Fibroblast of skin of left quadriceps (primary cell): ENCODE measurements at places on chromosomes 16 and 17.

- DNase-seq = no peak
Measured at GRCh38 chr16:79359082-79359481, 241.5 kb downstream of the MAF start.

DNA sequence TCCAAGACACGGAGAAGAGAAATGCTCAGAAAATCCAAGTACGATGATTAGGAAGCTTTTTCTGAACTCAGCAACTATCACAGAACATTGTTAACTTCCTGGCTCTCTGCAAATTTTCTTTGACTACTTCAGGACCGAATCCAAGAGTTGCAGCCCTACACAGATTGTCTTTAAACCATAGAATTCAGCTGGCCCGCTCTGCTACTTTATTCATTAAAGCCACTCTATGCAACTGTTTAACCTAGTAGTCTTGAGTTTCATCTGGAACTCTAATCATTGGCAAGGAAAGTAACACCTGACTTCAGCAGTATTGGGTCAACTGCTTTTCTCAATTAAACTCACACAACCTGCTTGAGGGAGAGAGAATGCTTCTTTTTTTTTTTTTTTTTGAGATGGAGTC, 210.1 kb downstream of the SLC39A11 start:
- DNase-seq = no peak

DNA sequence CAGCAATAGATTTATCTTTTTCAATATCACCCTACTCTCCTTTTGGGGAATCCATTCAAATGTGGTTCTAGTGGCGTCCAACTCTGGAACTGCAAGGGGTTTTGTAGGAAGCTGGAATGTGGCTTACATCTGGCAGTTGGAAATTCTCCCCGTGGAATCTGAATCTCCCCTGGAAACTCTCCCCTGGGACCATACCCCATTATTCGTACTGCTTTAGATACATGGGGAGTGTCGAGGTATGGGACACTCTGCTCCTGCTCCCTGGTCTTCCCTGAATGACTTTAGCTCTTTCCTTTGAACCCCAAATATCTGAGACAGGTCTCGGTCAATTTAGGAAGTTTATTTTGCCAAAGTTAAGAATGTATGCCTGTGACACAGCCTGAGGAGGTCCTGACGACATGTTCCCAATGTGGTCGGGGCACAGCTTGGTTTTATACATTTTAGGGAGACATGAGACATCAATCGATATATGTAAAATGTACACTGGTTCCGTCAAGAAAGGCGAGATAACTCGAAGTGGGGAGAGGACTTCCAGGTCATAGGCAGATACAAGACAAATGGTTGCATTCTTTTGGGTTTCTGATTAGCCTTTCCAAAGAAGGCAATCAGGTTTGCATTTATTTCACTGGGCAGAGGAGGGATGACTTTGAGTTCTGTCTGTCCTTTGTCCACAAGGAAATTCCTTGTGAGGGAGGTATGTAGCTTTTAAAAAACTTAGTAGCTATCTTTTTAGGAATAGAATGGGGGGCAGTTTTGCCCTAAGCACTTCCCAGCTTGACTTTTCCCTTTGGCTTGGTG, 89.1 kb upstream of the CORO6 start:
- DNase-seq = no peak

DNA sequence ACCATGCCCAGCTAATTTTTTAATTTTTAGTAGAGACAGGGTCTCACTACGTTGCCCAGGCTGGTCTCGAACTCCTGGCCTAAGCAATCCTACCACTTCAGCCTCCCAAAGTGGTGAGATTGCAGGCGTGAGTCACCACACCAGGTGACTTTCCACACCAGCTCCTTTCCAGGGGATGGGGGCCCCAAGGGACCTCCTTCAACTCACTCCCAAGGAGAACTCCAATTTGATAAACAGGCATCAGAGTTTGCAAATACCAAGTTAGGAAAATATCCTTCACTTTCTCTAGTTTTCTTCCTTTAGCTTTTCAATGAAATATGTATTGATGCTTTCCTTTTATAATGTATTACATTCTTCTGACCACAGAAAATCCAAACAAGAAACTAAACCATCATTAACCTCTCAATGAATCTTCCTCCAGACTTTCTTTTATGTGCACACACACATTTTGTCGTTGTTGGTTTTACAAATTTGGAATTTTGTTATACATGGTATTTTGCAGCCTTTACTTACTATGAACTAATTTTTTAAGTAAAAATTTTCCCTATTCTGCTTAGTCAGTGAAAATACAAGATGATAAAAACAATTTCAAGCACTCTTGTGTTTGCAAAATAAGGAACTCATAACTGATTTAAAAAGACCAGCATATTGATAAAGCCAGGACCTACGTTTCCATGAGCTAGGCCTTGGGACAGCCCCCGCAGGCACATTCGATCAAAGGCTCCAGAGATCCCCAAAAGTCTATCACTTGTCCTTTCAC, 32.0 kb downstream of the GAS7 start:
- no peak for DNase-seq

DNA sequence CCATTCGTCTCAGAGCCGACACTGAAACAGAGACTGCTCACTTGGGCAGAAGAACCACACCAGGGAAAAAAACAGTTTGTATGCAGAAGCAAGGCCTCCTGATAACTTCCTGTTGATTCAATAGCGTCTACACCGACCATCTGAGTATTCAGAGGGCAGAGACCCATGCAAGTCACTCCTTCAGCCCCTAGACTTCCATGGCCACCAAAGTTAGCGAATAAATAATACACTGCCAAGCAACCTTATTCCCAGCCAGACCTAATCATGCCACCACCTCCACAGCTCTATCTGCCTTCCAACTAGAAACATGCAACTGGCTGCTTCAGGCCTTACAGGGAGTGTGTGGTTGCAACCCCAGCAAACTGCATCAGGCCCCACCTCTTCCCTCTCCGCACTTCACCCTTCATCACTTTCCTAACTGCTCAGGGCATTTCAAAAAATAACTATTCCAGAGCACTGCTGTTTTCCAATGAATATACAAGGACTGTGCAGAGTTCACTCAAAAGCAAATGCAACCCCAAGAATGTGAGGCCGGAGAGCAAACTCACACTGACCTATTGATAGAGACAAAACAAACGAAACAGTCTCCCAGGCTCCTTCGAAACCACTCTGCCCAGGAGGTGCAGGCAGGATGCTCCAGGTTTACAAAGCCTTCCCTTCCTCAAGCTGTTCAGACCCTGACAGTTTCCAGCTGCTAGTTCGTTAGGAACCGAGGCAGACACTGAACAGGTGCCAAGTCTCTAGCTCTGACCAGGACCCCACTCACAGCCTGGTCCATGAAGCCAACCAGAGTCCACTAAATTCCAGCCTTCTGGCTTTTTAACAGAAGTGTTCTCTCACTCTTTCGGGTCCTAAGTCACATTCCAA, 3.6 kb downstream of the USP7 start:
- no peak for DNase-seq

DNA sequence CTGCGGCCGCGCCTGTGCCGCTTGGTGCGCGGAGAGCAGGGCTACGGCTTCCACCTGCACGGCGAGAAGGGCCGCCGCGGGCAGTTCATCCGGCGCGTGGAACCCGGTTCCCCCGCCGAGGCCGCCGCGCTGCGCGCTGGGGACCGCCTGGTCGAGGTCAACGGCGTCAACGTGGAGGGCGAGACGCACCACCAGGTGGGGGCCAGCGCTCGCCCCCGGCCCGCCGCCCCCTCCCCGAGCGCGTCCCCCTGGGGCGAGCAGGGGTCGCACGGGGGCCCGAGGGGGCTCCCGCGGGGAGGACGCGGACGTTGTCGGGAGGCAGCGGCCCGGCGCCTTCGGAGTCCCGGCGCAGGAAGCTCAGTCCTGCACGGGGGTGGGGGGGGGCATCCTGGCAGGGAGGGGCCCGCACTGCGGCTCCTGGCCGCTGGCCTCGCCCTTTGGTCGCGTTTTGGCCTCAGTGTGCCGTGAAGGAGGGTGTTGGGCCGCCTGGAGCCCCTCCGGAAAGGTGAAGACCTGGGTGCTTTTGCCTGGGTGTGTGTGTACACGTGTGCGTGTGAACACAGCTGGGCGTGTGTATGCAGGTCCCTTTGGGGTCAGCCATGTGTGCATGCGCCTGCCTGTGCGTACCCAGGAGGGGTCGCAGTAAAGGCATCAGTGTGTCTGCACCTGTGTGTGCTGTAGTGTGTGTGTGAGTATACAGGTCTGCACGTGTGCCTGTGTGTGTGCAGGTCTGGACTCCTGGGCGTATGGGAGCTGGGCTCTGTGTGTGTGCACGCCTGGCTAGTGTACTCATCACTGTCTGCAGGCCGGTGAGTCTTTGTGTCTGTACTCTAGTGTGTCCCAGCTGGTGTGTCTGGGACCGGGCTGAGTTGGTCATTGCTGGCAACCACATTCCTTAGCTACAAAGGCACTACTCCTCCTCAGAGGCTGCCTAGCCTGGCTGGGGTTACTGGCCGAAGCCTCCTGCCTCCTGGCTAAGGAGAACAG, 615 bp downstream of the NHERF2 start:
- DNase-seq = no peak

- no peak for DNase-seq
Measured at GRCh38 chr16:87045466-87046216, 271.6 kb downstream of the C16orf95 start.

DNA sequence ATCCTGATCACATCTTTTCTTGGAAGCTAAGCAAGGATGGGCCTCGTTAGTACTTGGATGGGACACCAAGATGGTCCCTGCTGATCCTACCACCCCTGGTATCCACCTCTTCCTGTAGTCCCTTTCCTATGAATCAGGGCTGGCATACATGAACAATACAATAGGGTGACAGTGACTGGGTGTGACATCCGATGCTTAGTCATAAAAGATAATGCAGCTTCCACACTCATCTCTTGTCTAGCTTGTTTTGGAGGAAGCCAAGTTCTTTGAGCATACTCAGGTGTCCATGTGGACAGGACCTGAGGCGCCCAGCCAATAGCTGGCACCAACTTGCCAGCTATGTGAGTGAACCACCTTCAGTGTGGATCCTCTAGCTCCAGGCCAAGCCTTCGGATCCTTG, 62.5 kb upstream of the NFAT5 start:
- no peak for DNase-seq

DNA sequence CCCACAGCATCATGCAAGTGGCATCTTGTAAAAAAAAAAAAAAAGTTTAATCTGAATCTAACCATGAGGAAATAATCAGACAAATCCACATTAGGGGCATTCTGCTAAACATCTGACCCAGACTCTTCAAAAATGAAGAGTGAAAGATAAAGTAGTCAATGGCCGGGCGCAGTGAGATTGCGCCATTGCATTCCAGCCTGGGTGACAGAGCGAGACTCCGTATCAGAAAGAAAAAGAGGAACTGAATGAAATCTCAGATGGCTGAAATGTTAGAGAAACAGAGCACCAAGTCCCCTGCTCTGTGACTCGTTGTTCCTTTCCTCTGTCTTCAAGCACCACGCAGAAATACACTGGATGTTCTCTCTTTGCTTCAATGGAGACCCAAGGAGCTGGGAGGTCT, 12.7 kb upstream of the RNF135 start:
- DNase-seq = no peak

GRCh38 chr17:29054835-29055234, 11.9 kb downstream of the PIPOX start:
- no peak for DNase-seq

GRCh38 chr16:89606006-89606405, 7.4 kb upstream of the DPEP1 start:
- DNase-seq = no peak

DNA sequence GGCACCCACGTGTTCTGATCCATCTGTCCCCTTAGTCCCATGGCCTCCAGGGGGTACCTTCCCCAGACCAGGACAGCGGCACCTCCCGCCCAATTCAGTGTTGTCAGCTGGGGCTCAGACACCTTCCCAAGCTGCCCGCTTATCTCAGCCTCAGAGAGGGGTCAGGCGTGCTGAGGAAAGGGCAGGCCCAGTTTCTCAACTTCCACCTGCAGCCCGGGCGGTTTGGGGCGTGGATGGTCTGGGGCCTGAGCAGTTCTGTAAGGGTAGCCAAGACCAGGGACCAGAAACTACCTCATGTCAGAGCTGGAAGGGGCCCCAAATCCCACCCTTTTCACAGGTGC, 5.1 kb downstream of the PLCD3 start:
- DNase-seq = no peak

GRCh38 chr16:28009586-28010373, 53.7 kb downstream of the GSG1L start:
- no peak for DNase-seq

- DNase-seq = no peak
Measured at GRCh38 chr17:47806026-47806912, 15.3 kb downstream of the OSBPL7 start.

GRCh38 chr16:48201515-48202201, 42.4 kb upstream of the LONP2 start:
- DNase-seq = no peak

GRCh38 chr17:27919079-27919478, 25.9 kb upstream of the LYRM9 start:
- no peak for DNase-seq

DNA sequence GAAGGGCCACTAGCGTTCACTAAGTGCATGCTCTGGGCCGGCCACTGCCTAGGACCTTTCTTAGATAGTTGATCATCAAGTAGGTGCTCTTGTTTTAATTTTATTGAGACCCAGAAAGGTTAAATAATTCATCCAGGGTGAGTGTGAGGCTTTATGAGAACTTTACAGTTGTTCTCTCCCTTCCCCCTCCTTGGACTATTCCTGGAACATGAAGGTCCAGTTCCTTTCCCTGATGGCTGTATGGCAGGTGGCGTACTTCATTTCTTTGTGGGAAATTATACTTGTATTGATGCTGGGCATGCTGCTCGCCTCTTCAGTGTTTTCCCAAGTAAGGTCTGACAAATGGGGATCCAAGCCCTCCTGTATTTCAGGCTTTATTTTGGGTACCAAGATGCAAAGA, 8.5 kb downstream of the SGF29 start:
- DNase-seq = no peak

- DNase-seq = no peak
Measured at GRCh38 chr16:73122604-73123391, 74.9 kb upstream of the ZFHX3 start.

DNA sequence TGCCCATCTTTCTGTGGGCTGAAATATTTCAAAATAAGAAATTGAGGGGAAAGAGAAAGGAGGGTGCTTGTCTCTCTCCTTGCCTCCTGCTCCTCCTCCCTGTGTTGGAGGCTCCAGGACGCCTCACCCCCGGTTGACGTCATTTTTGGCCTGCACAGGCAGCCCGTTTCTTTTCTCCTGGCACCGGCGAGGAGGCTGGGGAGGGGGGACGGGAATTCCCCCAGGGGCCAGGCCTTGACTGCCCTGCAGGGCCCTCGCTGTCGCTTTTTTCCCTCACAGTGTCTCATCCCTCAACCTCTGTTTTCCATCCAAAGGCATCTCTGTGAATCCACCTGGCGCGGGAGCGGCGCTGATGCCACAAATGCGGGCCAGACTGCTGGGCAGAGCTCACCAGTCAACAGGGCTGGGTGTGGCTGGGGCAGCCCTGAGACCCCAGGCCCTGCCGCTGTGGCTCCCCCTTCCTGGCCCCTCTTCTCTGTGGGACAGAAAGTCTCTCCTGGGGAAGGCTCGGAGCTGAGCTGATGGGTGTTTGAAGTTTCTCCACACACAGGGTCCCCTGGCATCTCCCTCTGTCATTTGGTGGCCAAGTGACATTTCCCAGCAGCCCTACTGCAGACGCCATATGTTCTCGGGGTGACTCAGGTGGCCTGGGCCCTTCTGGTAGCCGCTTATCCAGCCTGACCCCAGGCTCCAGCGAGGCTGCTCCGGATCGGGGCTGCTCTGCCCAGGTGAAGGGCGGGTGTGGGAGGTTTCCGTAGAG, 16.0 kb downstream of the CENPX start:
- DNase-seq = no peak

GRCh38 chr16:17313085-17313611, 157.6 kb downstream of the XYLT1 start:
- DNase-seq = peak; percentile 80
